ENCODE measurements at places on chromosomes 16 and 17.
A peak's percentile ranks its signal among the peaks of the same experiment; 100 is the strongest.

- no peak for DNase-seq
These were observed 6.3 kb upstream of the MMP28 start for GRCh38 chr17:35801583-35802224.

DNA sequence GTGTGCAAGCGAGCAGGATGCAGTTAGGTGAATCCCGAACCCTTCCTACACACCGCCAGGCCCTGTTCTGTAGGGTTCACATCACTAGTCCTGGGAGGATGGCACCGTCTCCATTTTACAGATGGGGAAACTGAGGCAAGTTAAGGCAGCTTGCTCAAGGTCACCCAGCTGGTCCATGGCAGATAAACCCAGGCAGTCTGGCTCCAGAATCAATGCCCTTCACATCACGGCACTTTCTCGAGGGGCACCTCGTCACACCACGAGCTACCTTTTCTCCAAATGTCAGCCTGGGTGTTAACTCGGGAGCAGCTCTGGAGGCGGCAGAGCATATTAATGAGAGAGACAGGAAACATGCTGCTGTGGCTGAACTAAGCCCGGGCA is 9.5 kb downstream of the NOB1 start:
- DNase-seq, result no peak

- no peak for DNase-seq
These were observed 5.2 kb upstream of the TFAP4 start for GRCh38 chr16:4277987-4278513.

DNA sequence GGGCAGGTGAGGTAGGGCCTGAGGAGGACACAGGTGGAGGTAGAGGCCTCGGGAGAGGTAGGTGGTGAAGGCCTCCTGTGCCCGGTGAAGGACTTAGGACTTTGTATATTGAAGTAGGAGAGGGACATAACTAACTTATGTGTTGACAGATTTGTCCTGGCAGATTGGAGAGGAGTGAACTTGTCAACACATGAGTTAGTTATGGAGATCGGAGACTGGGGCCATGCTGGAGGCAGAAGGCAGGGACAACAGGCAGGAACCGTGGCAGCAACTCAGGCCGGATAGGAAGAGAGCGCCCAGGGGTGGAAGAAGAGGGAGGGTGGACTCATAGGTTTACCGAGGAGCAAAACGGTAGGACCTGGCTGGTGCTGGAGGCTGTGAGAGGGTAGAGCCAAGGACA is 18.4 kb downstream of the GLP2R start:
- DNase-seq, result no peak

- no peak for DNase-seq
These were observed 11.6 kb downstream of the SLC25A10 start for GRCh38 chr17:81723651-81724209.

DNA sequence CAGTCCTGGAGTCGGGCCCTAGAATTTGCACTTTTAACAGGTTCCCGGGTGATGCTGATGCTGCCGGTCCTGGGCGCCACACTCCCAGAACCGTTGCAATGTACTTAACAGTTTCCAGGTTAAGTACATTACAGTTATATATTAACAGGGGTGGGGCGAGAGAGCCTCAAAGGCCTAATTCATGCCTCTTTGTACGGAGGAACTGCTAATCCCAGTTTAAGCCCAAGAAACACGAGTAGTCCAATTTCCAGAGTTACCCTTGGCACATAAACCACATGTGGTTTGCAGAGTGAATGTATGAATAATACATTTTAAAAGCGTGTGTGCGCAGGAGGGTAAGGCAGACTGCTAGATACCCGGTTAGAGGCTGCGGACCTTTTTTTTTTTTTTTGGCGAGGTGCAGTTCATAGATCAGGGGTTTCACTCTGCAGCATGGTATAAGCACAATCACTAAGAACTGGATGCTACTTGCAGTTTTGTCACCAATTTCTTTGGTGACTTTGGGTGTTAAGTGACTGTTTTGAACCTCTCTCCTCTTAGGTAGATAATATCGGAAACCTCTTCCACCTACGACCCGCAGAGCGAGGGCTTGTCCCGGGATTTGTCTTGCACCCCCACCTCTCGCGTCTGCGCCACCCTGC is 713 bp downstream of the COX11 start:
- no peak for DNase-seq

DNA sequence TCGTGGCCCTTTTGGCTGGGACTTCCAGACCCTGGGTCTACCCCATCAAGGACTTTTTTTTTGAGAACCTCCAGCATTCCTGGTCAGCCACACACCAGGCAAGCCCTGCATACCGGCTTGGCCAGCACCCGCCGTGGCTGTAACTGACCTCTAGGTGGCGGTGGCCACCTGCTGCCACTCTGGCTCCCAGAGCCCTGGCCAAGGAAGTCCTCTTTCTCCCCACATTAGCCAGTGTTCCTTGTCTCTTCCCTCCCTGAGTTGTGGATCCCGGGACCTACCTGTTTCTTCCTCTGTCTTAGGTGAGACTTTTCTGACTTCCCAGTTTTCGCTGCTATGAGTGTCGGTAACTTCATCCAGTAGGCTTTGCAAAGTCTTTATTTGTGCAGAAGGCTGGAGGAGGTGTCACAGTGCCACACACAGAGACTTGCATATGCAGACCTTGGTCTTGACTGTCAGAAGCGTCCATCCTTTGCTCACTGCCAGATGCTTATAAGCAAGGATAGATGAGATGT is 348.3 kb downstream of the CPPED1 start:
- DNase-seq, result peak; percentile 67

DNA sequence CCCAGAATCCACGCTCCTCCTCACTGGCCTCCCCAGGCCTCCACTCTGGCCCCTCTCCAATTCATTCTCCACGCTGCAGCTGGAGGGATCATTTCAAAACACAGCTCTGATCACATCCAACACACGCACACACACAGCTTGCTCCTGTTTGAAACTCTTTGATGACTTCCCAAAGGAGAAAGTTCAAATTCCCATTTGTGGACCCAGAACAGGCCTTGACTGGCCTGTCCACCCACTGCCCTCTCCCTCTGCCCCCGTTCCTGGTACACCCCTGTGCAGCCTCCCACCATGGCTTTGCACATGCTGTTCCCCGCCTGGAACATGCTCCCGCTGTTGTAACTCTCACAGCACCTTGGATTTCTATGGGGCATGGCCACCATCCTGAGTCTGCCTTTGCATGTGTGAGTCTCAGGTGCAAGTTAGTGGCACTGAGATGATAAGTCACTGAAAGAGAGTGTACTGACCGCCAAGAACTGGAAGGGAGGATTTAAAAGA is 100.0 kb downstream of the GSG1L start:
- DNase-seq, result no peak

DNA sequence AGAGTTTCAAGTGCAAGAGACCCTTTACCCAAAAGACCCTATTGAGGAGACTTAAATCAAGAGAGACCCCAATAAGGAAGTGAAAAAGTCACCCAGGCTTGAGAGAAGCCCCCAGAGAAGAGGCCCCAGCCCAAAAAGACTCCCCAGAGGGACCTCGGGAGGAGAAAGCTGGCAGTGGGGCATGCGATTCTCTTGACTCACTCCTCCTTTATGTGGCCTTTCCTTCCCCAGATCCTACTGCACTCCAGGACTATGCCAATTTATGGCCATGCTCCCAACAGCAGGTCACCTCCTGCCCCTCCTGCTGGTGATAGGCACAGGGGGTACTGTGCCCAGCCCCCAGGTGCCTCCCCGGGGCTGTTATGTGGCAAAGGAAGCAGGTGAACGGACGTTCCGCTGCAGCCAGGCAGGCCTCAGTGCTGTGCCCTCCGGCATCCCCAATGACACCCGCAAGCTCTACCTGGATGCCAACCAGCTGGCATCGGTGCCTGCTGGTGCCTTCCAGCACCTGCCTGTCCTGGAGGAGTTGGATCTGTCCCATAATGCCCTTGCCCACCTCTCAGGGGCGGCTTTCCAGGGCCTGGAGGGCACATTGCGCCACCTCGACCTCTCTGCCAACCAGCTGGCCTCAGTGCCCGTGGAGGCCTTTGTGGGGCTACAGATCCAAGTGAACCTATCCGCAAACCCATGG is 16.3 kb downstream of the LRRC3C start:
- no peak for DNase-seq

DNA sequence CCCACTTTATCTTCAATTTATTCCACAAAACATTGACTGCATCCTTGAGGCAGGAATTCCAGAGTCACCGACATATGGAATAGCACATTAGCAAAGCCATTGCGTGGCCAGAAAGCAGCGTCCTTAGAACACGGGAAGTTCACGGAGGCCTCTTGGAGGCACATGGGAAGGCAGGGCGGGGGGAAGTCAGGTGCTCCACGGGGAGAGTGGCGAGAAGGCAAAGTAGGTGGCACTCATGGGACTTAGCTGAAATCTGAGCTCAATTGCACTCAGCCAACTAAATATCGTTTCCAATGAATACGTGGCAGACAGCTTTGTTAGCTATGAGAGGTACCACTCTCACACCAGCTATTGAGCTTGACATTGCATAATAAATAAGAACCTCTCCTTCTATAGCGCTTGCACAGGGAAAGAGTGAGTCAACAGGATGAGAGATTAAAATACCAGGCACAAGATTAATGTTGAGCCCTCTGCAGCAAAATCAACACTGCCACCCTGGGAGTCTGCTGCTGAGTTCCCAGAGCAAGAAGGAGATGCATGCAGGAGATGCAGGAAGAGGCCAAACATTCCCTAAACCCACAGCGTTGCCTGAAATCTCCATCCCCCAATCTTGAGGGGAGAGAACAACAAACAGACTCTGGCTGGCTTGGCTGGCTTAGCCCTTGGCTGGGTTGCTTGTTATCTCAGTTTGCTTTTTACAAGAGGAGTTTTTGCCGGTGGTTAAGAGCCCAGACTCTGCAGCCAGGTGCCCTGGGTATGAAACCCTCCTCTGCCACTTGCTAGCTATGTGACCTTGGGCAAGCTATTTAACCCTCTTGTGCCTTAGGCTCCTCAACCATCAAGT is 28.8 kb downstream of the ABCC12 start:
- no peak for DNase-seq

GRCh38 chr16:75027520-75028300 is 28.9 kb downstream of the ZNRF1 start:
- no peak for DNase-seq

GRCh38 chr16:66299349-66299748 is 67.1 kb upstream of the CDH5 start:
- DNase-seq, result no peak

- DNase-seq, result no peak
These were observed 74.8 kb upstream of the DNAH17 start for GRCh38 chr17:78652024-78652423.

DNA sequence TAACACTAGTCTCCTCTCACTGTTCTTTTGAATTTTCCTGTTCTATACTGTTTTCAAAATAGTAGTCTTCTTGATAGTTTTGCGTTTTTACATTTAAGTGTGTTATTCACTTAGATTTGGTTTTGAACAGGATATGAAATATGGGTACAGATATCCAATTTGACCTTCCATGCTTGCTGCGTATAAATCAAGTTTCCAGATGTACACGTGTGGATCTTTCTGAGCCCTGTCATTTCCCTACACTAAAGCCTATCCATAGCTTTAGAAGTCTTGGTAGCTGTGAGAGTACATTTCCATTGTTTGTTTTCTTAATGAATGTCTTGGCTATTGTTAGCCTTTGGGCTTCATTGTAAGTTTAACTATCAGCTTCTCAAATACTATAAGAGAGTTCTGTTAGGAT is 20.4 kb downstream of the CYLD start:
- no peak for DNase-seq

- DNase-seq, result peak; percentile 58
These were observed at the start of the genes GPS1 and RFNG for GRCh38 chr17:82051776-82052637. GPS1 (plus strand) TSS chr17:82051898; CDS start chr17:82051932, 34 bp downstream. RFNG (minus strand) TSS chr17:82051811; CDS start chr17:82051766, 45 bp downstream.

GRCh38 chr16:24609417-24609739 is 70.0 kb downstream of the RBBP6 start:
- DNase-seq, result no peak

GRCh38 chr17:56699186-56699894 is 105.8 kb downstream of the NOG start:
- peak; percentile 9 for DNase-seq

DNA sequence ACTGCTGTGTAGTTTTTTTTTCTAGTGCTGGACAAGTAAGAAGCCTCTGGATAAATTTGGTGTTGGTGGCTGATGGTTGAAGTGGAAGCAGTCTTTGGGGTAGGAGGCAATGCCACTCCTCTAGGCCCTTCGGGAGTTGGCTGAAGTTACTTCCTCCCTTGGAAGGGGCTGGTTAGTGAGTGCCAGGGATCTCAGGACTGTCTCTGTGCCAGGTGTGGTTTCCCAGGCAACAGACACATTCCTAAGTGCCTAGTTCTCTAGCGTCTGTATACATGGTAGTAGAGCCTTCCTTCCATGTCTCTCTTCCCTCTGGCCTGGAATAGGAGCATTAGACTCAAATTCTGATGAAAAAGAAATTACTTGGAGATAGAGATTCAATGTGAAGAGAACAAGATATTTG is 15.3 kb downstream of the TMEM98 start:
- no peak for DNase-seq

Data from neural crest cell (in vitro differentiated cells).